ENCODE measurements at places on chromosomes 7 and 10.

- peak; percentile 44 for DNase-seq
These were observed 119.4 kb downstream of the GNAT3 start for GRCh38 chr7:80392229-80393169.

DNA sequence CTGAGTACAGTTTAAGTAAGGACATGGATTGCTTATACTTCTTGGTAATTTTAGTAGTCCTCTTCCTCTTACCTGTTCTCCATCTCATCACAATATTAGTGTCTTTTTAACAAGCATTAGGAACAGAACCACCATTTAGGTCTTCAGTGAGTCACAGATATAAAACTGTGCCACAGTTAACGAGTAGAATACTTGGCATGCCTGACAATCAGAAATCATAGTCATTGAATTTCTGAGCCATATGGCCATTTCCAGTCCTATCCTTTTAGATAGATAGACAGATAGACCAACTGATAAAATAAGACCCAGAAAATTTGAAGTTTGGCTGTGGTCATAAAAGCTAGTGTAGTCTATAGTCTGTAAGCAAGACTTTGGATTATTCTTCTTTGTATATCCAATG is 71.1 kb downstream of the GBF1 start:
- no peak for DNase-seq

- peak; percentile 82 for DNase-seq
These were observed 10.4 kb downstream of the ATG9B start for GRCh38 chr7:151013733-151014497.

- DNase-seq, result peak; percentile 38
These were observed 13.8 kb downstream of the ATG9B start for GRCh38 chr7:151010307-151011096.

- no peak for DNase-seq
These were observed 24.6 kb downstream of the PRSS2 start for GRCh38 chr7:142795339-142795863.

DNA sequence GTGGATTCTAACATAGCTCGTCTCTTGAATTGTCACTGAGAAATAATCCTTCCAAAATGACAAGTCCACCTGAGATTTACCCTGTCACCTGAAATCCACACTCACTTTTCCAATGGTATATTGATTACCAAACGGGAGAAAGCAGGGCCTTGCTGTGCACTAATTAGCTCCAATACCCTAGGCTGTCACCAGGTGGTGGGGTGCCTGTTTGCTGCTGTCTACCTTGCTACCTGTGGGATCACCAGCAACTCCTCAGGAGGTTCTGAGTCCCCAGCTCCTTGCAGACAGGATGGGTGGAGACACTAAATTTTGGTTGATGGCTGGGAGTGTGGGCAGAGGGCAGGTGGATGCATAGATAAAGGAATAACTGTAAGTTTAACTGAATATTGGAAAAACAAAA is 237.2 kb upstream of the ZNF32 start:
- no peak for DNase-seq

- peak; percentile 80 for DNase-seq
These were observed 203.6 kb upstream of the PRSS58 start for GRCh38 chr7:142461437-142461836.

GRCh38 chr7:2010551-2011265 is 222.0 kb downstream of the MAD1L1 start:
- no peak for DNase-seq

GRCh38 chr7:88337572-88337971 is 30.9 kb upstream of the STEAP4 start:
- peak; percentile 40 for DNase-seq

DNA sequence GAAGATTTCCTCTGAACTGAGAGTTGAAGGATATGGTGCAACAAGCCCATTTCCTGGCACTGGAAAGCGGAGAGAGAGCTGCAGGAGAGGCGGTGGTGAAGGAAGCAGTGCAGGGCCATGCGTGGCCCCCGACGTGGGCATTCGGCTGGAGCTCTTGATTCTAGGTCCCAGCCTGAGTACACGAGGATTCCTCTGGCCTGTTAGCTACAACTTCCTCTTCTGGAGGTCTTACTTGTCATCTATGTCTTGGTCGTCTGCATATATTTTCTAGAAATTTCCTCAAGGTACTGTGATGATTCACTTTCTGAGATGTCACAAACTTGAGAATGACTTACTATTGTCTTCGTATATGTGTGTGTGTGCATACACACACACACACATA is 59.2 kb upstream of the JAZF1 start:
- DNase-seq, result no peak

DNA sequence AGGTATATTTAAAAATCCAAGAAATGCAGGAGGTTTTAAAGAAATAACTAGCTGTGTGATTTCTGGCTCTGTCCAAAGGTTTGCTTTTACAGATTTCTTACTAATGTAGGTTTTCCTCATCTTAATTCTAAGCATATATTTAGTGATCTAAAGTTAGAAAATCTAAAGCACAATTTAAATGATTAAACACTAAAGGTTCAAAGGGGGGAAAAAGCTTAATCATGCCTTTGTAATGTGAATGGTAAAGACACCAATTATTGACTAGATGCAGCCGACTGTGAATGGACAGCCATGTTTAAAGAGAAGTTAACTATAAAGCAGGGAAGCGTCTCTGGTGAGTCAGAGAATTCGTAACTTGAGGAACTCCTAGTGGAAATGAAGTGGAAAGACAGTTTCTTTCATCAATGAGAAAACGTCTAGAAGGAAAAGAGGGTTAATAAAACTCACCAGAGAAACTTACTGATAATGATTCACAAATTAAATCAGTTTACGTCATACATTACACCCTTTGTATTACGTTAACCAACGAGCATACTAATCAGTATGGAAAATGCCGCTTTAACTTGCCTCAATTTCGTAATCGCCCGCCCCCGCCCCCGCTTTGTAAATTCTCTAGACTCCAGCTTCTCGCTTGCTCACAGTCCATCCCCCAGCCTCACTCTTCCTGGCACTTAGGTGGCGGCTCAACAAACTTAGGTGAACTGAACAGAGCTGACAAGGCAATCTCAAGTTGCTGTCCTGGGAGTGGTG is 1.1 kb upstream of the HBP1 start:
- DNase-seq, result peak; percentile 83

GRCh38 chr7:137734221-137734620 is 112.6 kb downstream of the DGKI start:
- no peak for DNase-seq

DNA sequence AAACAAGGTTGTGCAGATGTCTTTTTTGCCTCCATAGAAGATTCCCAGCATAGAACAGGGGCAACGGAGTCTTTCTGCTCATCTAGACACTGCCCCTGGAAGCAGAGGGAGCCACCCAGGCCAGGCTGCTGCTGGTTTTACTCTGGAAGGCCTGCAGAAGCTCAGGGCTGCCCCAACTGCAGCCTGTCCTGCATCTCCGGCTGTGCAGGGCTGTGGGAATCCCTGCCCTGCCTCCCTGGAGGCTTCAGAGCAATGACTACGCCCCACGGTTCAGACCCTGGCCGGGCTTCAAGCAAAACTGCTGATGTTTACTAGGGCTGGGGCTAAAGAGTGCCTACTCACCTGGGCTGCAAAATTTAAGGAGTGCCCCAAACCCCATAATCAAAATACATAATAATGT is 43.9 kb downstream of the GHRHR start:
- no peak for DNase-seq

DNA sequence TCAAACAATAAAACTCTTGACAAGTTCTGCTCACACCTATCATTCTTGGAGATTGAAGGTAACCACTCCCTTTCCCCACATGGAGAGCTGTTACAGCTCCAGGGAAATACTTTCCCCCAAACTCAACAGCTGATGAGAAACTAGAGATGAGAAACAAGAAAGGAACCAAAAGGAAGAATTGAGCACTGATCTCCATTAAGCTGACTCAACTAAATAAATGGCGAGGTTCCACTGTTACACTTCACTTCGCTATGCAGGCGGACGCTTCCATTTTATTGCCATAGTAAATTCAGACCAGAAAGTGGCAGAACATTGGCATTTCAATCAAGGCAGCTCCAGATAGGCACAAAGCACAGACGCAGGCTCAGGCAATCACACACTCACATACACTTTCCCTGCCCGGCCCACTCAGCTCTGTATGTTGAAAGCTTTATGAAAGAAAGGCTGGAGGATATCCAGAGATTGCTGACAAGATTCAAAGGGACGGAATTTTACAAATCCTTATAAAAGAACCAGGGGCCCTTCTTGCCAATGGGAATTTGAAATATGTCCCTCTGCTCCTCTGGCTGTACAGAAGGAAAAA is 11.5 kb upstream of the YAE1 start:
- peak; percentile 29 for DNase-seq

GRCh38 chr7:150746921-150747320 is 9.7 kb downstream of the GIMAP5 start:
- DNase-seq, result no peak

- DNase-seq, result no peak
These were observed 273.6 kb downstream of the DYNC1I1 start for GRCh38 chr7:96045919-96046318.

- DNase-seq, result no peak
These were observed 46.1 kb downstream of the PTPRN2 start for GRCh38 chr7:158541346-158542010.

DNA sequence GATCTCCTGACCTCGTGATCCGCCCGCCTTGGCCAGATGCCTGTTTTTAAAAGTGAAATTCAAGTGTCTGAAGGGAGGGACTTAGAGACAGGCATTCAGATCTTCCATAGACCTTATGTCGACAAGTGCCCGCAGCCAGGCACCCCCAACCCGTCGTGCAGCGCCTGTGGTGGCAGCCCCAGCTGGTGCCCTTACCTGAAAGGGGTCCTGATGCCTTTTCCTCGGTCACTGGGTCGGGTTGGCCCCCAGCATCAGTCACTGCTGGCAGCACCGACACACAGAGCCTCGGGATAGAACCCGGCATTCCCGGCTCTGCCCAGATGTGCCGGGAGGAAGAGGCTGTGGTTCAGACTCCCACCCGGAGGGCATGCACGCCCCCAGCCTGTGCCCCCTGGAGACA is 23.3 kb downstream of the LRRC27 start:
- DNase-seq, result no peak

DNA sequence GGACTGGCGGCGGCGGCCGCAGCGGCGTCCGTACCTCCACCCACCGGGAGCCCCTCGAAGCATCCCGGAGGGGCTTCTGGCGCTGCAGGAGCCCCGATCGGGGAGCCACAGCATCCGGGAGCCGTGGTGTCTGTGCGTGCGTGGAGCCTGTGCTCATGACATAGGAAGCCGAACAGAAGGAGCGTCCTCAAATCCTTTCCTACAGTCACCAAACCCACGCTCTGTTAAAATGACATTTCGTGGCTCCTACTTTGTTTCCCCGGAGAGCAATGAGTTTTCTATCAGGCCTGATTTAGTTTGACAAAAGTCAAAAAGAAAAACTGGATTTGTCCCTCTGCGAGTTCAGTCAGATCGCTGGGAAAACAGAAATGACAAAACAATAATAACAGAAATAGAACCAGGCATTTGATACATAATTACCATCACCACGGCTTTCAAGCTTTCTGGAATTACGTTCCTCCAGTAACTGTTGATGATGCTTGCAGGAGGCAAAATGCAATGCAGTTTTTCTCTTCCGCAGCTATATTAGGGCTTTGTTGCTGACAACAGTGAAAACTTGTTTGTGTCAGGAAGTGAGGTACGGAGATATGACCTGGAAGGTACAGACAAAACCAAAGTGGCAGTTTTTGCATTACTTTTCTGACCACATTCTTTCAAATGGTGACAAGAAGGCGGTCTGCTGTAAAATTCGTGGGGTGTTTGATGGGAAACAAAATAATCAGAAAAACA is 219.3 kb upstream of the MKLN1 start:
- DNase-seq, result peak; percentile 23

DNA sequence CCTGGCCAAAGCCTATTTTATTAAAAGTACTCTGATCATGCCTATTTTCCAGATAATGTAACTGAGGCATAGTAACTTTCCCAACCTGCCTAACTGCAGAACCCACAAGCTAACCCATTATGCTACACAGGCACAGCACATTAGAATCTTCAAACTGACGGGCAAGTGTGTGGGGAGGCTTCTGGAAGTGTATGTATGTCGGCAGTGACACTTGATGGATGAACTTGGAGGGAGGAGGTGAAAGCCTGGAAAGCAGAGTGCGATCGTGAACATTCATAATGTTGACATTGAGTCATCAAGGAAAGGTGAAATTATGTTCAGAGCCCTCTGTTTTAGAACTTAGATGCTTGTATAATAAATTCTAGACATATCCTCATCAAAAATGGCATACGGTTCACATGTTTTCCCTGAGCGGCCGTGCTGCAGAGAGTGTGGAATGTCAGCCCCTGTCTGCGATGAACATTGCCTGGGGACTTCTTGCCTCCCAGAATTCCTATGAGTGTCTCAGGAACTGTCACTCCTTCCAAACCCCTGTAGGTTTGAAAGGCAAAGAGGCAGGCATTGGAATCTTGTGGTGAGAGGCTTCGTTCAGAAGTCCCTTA is 102.4 kb downstream of the SLIT1 start:
- DNase-seq, result no peak

- no peak for DNase-seq
These were observed 47.1 kb upstream of the PDCD4 start for GRCh38 chr10:110824660-110825059.

DNA sequence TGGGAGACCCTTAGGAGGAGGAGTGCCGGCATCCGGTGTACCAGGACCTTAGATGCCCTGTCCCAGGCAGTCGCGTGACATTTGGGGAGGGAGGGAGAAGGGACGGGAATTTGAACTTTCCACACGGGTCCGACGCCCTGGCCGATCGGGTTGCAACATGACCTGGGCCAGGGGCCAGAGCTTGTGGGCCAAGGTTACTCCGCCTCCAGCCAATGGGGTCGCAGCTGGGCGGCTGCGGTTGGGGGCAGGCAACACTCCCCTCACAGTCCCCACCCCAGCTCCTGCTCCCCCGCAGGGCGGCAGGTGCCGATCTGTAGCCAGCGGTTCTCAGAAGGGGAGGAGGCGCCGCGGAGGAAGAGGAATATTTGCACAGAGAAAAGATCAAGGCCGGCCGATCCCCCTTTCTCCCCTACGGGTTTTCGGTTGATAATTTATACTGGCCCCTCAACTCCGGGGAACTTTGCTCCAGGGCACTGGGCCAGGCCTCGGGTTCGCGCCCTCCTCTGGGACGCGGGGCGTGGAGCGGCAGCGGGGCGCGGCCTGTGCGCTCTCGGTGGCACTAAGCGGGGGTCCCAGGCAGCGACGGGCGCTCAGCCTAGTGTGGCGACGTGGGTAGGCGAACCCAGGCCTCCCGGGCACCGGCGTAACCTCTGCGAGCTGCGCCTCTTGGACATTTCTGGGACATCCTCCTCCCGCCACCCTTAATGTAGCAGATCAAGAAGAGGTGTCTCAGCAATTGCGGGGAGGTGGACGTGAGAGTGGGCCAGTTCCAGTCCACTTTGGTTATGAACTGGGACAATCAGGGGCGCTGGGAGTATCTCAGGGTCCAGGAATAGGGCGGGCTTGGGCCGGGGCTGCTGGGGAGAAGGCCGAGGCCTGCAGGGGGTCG is 1.2 kb downstream of the MLXIPL start:
- DNase-seq, result no peak

DNA sequence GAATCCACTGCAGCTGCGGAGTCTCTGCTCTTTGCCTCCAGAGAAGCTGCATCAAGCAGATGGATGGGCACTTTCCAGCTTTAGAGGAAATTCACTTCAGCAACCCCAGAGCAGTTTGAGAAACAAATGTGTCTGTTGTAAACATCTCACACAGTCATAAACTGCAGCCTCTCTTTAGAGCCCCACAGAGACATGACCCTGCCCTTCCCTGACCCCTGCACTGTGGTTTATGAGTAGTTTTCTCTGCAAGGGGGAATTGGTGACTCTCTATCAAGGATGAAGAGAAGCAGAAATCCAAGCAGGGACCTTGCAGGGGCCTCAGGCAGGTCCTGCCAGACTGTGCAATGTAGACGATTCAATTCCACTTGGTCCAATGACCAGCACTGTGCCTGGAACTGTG is 160.2 kb downstream of the SH2D4B start:
- no peak for DNase-seq
